ENCODE measurements at places on chromosomes 3 and 15.

GRCh38 chr3:176522436-176522835, 674.8 kb downstream of the TBL1XR1 start:
- no peak for DNase-seq

GRCh38 chr15:74221399-74222239, 14.5 kb upstream of the CCDC33 start:
- no peak for DNase-seq

DNA sequence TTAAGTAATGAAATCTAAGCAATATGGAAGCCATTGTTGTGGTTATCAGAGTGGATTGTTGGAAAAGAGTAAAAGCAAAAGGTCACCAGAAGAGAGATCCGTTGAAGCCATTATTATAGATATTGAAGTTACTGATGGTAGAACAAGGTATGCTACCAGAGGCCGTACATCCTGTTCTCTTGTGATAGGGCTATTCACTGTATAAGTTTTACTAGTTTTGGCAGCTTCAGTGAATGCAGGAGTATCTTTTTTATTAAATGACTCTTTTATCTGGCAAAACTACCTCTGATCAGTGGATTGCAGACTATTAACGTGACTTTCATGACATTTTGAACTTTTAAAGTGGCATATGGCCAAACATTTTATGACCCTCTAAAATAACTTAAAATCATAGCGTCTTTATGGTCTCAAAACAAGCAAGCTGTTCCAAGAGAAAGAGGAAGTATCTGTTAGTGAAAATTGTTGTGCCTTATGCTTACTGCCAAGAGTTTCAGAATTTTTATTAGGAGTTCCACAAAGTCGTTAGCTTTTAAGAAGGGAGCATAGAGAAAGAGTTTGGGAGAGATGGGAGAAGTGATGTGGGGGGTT, 102.9 kb downstream of the LRRC49 start:
- no peak for DNase-seq

DNA sequence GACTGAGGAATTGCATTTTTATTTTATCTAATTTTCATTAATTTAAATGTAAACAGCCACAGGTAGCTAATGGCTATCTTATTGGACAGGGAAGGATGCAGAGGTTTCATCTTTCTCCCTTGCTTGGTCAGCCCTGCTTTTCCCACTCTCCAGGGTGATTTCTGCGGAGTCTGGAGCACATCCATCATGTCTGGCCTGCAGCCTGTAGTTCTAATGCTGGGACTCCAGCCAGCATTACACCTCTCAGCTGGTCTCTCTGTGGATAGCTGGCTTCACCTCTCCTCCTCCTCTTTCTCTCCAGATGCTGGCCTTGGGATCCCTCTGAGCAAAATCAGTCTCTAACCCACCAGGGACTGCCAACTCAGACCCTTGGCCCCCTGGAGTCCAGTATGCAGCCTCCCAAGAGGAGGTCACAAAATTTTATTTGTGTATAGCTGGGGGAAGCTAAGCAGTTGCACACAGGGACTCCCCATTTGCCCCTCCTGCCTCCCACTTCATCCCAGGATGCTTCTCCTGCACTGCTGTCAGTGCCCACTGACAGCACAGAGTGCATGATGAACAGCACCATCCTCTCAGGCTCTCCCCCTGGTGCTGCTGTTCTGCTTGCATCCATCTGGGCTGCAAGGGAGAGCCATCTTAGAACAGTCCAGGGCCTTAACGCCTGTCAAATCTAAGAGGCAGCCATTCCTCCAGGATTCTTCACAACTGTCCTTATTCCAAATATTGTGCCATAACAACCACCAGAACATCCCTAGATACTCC, 1.7 kb downstream of the BFSP2 start:
- no peak for DNase-seq

DNA sequence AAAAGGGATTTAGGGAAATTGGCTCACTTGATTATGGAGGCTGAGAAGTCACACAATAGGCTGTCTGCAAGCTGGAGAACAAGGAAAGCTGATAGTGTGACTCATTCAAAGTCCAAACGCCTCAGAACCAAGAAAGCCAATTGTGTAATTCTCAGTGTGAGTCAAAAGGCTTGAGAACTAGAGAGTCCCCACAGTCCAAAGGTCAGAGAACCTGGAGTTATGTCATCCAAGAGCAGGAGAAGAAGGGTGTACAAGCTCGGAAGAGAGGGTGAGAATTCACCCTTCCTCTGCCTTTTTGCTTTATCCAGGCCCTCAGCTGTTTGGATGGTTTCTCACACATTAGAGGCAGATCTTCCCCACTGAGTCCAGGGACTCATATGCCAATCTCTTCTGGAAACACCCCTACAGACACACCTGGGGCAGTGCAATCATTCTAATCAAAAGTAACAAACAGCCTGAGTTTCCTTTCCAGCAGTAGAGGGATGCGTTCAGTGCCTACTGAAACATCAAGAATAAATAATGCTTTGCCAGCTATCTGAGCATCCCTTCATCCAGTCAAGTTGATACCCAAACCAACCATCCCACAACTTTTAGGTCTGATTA, 271.5 kb downstream of the SATB1 start:
- DNase-seq = no peak

- no peak for DNase-seq
Measured at GRCh38 chr3:110381992-110382391, 689.6 kb upstream of the NECTIN3 start.

- no peak for DNase-seq
Measured at GRCh38 chr15:90291679-90292356, 26.3 kb downstream of the NGRN start.

DNA sequence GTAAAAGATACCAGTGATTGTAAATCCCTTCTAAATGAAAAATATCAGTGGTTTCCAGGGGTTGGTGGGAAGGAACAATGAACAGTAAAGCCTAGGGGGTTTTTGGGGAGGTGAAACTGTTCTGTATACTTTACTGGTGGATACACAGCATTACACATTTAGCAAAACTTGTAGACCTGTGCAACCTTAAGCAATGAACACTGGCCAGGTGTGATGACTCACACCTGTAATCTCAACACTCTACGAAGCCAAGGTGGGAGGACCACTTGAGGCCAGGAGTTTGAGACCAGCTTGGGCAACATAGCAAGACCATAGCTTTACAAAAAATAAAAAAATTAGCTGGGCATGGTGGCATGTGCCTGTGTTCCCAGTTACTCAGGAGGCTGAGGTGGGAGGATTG, 1.8 kb downstream of the CCDC13 start:
- DNase-seq = no peak

DNA sequence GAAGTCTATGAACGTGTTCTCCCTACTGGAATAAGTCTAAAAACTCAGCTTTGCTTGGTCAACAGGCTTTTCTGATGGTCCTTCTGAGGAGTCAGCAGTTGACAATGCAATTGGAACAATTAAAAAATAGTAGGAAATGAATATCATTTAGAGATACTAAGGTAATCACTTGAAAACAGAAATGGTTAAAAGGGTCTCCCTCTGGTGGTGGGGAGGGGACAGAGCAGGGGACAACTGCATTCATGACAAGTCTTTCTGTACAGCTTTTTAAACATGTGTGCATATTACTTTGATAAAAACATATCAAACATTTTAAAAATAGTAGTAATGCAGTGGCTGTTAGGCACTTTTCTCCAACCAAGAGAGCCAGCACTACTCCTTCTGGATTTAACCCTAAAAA, 119.9 kb upstream of the FHIT start:
- no peak for DNase-seq

- no peak for DNase-seq
Measured at GRCh38 chr3:195708061-195708460, 12.7 kb upstream of the MUC20 start.

GRCh38 chr15:93965304-93965908, 266.0 kb upstream of the MCTP2 start:
- DNase-seq = no peak

Data from activated T-cell treated with anti-CD3 and anti-CD28 coated beads for 1 hour (primary cell).